ENCODE measurements at places on chromosomes 7 and 10. TPM values are rescaled to one million over a fixed set of nuclear protein-coding genes. Genes with fewer than 3 reads are reported as not detected.

TAS2R41 gene
- total RNA-seq: not detected

GRCh38 chr7:111086532-111086931 lies 4.4 kb upstream of the LRRN3 start:
- no peaks in the 10 kb centered on the region for H3K36me3 ChIP-seq
- no peak overlapping the region for H3K4me3 ChIP-seq
- no peaks in the 10 kb centered on the region for H3K27me3 ChIP-seq
- H3K4me1 ChIP-seq: peaks cover 16% of the 10 kb centered on the region

- no peak overlapping the region for H3K27ac ChIP-seq
- no peak for DNase-seq
- no peak overlapping the region for H3K4me3 ChIP-seq
- H3K27me3 ChIP-seq: peaks cover 5% of the 10 kb centered on the region
- peaks cover 7% of the 10 kb centered on the region for H3K36me3 ChIP-seq
- peaks cover 4% of the 10 kb centered on the region for H3K4me1 ChIP-seq
Observed at GRCh38 chr10:117488004-117488403, 54.5 kb upstream of the EMX2 start.

DNA sequence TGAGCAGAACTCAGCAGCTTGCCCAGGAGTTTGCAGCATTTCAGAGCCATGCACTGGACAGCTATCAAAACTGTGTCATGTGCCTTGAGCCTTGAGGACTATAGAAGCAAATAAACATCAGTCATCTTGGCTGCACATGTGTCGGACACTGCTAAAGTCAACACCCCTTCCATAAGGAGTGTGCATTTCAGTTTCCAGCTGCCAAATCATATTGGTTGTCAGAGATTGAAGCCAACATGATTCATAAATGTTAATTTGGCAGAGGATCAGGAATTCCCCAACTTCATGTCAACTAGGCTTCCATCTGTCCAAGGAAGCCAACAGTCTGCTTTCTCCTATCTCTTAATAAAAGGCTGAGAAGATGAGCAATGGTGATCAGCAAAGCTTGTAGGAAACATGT lies 32.8 kb downstream of the SLC16A12 start:
- no peak for DNase-seq
- H3K4me1 ChIP-seq: peaks cover 10% of the 10 kb centered on the region
- no peak overlapping the region for H3K4me3 ChIP-seq
- no peaks in the 10 kb centered on the region for H3K36me3 ChIP-seq
